Activated CD4-positive, alpha-beta T cell treated with anti-CD3 and anti-CD28 coated beads for 36 hours (primary cell): ENCODE measurements at places on chromosomes 16 and 17. TPM values are rescaled to one million over a fixed set of nuclear protein-coding genes. Genes with fewer than 3 reads are reported as not detected.

- no peak for DNase-seq
Measured at GRCh38 chr17:2423271-2423670, 22.4 kb upstream of the MNT start.

The NKIRAS2 gene
- total RNA-seq, result 17.2 TPM

The ZG16 gene
- total RNA-seq, result not detected

The CACNG3 gene
- not detected for total RNA-seq

DNA sequence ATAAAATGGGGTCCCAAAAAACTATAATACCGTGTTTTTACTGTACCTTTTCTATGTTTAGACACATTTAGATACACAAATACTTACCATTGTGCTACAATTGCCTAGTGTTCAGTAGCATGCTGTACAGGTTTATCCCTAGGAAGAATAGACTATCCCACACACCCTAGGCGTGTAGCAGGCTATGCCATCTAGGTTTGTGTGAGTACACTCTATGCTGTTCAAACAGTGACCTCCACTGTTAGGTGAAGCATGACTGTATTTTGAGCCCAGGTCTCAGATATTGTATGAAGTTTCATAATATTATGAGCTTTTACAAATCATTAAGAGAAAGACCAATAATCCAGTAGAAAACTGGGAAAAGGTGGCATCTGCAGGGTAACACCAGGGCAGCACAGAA, 23.6 kb downstream of the MILR1 start:
- DNase-seq, result no peak

- no peak for DNase-seq
Measured at GRCh38 chr16:11389083-11389482, 43.8 kb downstream of the RMI2 start.

The CCL7 gene
- total RNA-seq, result not detected

The RNF43 gene
- total RNA-seq, result 0.71 TPM

DNA sequence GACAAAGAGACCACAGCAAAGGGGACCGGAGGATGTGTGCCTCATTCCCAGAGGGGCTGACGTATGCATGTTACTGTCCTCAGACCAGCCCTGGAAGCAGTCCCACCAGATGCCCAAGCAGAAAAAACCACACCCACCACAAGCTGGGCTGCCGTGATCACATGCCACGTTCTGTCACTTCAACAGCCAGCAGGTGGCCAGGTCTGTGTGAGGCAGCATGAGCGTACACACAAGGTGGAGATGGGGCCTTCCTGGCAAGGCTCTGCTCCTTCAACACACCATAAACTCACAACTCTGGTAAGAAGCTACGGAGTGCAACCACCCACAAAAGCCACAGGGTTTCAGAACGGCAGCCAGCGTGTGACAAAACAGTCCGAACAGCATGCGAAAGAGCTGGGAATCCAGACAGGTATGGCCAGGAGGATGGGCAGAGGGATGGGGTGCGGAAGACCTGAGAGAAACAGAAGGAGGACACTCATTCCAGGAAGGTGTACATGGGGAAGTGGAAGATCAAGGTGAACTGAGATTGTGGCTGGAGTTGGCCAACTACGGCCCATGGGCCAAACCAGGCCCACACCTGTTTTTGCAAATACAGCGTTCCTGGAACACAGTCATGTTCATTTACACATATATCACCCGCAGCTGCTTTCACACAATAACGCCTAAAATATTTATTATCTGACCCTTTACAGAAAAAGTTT, 27.9 kb downstream of the MBTPS1 start:
- DNase-seq, result peak; percentile 82

DNA sequence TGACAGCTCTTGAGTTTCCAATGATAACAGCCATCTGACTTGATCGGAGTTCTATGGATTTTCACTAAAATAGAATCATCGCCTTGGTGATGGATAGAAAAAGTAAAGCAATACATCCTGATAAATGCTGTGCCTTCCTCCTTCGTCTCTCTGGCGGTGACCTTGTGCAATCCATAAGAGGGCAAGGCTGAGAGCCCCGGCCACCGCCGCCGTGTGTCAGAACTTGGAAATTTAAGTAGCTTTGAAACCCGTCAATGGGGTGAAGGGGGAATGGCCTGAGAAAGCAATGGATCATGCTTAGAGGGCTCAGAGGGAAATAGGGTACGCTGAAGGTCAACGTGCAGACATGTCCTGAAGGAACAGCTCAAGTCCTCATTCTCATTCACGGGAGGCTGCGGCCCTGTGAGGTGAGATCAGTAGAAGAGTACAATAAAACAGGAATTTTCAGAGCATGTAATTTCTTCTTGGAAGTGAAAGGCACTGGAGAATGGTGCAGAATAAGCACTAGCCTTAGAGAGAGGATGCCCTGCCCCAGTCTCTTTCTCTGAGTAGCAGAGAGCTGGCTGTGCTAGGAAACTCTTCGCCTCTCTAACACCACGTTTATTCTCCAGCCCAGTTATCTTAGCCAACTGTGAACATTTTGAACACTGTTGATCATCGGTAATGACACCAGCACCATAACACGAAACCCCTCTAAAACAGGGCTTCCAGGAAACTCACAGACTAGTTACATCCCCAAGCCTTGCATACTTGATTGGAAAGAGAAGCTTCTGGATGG, 573.5 kb downstream of the WWOX start:
- no peak for DNase-seq

The GOSR1 gene
- 53.0 TPM for total RNA-seq

- DNase-seq, result no peak
Measured at GRCh38 chr17:75854101-75854748, 910 bp downstream of the WBP2 start.

The HIC1 gene
- 16.5 TPM for total RNA-seq

DNA sequence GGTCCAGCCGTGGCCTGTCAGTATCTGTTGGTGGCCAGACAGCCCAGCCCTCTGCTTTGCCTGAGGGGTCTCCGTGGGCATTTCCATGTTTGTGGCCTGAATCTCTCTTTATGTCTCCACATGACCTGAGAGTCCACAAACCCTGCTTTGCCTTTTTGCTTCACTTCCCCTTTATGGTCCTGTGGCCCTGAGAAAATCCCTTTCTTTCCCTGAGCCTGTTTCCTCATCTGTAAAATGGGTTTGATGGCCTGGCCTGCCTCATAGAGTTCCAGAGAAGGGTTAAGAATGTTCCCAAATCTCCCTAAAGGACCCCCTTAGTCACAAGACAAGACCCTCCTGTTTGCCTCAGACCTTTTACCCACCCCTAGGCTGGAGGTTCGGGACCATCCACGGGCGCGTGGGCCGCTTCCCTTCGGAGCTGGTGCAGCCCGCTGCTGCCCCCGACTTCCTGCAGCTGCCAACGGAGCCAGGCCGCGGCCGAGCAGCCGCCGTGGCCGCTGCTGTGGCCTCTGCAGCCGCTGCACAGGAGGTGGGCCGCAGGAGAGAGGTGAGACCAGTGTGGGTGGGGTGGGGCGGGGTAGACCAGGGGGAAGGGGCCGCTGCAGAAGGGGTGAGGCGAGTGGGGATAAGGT, 26.2 kb upstream of the ALKBH5 start:
- no peak for DNase-seq

The CEP295NL gene
- total RNA-seq, result not detected

DNA sequence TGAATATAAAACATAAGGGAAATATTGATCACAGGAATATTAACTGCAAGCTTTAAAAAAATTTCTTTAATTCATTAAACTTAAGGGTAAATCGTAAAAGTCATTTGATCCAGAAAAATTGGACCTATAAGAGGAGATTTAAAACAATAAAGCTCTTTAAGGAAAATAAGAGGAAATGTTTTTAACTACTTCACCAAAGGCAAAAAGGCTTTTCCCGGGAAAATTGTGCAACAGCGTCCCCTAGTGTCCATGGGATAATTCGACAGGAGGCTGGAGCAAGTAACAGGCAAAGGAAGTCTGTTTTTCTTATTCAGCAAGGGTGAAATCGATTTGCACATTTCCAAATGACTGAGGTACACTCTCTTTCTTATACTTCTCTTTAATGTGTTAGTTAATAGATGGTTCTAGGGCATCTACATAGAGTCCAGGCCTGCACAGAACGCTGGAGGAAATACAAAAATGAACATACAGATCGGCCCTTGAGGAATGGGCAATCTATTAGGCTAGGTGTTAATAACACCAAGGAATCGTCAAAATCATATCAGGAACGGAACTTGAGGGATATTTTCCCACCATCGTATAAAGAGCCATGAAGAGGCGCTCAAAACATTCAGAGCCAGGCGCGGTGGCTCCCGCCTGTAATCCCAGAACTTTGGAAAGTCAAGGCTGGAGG, 61.4 kb downstream of the ZNF18 start:
- peak; percentile 57 for DNase-seq

The CA7 gene
- total RNA-seq, result 0.16 TPM

GRCh38 chr16:28990375-28991040, 5.7 kb downstream of the LAT start:
- DNase-seq, result peak; percentile 88

DNA sequence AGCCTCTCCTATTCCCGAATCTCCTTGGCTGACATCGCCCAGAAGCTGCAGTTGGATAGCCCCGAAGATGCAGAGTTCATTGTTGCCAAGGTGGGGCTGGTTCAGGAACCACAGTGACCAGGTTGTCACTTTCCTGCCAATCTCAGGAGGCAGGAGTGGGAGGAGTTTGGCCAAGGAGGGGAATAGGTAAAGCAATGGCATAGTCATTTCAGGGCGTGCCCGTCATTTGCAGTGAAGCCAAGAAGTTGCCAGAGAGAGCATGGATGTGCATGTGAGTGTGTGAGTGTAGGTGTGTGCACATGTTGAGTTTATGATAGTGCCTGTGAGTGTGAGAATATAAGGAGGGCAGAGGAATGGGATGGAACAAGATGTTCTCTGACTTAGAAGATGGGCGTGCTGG, 14.8 kb downstream of the PSMD3 start:
- no peak for DNase-seq

GRCh38 chr16:67456391-67457081, 24.4 kb downstream of the ATP6V0D1 start:
- peak; percentile 17 for DNase-seq

The TBC1D3K gene
- not detected for total RNA-seq

DNA sequence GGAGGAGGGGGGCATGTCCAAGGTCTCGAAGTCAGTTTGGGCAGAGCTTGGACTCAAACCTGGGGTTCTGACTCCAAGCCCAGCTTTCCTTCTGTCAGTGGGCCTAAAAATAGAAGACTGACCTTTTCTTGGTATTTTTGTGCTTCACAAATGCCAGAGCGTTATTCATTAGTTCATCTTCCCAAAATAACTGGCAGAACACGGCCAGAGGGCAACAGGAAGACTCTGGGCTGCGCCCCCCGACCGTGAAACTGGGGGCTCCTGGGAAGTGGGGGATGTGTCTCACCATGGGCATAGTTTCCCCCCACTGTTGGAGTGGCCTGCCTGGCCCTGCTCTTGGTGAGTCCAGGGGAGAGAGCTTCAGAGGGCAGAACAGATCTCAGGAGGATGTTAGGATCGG, 94.0 kb downstream of the SOCS1 start:
- no peak for DNase-seq

GRCh38 chr17:4048218-4048617, 84.0 kb upstream of the ATP2A3 start:
- no peak for DNase-seq

DNA sequence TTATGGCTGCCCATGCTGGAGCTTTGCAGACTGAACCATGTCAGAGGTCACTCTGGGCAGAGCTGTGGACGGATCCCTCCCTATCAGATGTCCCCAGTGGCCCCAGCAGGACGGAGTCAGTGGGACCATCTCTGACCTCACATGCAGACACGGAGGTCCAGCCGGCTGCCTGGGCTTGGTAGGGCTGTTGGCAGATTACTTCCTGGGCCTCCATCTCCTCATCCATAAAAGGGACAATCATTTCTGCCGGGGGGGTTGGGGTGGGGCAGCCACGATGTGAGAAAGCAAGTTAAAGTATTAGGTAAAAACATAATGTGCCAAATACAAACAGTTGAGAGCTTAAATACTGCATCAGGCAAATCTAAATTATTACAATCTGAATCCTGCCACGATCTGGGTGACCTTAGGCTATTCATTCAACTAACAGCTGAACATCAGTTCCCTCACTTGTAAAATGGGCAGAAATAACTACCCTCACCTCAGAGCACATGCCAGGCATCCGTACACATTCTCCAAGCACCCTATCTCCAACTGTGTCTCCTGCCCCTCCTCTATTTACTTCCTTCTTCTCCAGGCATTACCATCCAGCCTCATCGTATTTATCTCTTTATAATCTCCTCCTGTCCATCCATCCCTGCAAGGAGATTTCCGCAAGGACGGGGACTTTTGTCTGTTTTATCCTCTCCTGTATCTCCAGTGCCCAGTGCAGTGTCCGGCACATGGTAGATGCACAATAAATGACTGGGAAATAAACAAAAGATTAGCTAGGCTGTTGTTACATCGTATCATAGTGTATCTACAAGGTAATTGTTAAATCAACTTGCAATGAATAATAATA, 192.3 kb upstream of the FOXF1 start:
- no peak for DNase-seq
